ENCODE measurements at places on chromosomes 1 and 21.

- no peak for DNase-seq
Measured at GRCh38 chr1:64209221-64209620, 5.8 kb downstream of the UBE2U start.

- DNase-seq: no peak
Measured at GRCh38 chr1:207006914-207007313, 25.6 kb downstream of the C1orf116 start.

DNA sequence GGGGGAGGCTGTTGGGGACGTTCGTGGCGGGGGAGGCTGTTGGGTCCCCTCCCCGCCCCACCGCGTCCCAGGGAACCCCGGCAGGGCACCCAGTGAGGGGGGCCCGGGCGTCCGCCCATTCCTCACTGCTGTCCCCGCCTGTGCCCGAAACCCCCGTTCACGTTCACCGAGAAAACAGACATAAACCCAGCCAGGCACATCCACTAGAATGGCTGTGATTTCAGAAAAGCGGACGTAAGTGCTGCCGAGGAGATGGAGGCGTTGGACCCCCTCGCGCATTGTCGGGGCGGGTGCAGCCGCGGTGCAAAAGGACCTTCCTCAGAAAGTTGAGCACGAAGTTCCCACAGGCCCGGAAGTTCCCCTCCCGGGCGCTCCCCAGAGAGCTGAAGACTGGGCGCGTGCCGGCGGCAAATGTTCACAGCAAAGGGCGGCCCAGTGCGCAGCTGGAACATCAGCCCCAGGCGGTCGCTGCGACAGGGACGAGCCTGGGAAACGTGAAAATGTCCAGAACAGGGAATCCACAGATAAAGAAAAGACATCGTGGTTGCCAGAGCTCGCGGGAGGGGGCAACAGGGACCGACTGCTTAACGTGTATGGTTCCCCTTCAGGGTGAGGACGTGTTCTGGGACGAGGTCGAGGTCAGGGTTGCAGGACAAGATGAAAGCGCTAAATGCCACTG, 18.5 kb upstream of the SAMD11 start:
- DNase-seq: no peak

- no peak for DNase-seq
Measured at GRCh38 chr1:159961636-159962035, 7.6 kb upstream of the SLAMF9 start.

- no peak for DNase-seq
Measured at GRCh38 chr1:240055936-240056335, 35.7 kb upstream of the FMN2 start.

- no peak for DNase-seq
Measured at GRCh38 chr1:78911956-78912880, 94.3 kb downstream of the ADGRL4 start.

- no peak for DNase-seq
Measured at GRCh38 chr1:232059726-232060374, 433.3 kb downstream of the DISC1 start.

DNA sequence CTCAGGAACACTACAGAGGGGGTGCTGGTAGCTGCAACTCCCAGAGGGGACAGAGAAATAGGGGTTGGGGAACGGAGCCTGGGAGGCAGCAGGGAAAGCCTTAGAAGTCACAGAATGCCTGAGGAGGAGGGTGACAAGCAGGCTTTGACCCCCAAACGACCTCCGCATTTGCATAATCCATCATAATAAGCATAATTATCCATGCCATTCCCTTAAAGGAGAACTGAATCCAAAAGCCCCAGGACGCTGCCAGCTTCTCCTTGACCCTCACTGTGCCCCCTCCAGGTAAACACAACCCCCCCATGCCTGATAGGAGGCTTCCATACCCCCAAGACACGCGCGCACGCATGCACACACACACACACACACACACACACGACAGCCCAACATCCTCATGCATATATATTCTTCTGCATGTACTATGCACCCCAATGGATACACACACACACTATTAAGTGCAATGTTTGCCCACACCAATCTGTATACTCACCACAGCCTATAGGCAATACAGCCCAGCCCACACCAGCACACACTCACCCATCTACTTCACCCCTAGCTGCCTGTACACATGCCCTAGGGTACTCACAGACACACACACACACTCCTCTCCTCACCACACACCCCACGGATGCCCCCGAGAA, 27.8 kb downstream of the SDC3 start:
- no peak for DNase-seq

DNA sequence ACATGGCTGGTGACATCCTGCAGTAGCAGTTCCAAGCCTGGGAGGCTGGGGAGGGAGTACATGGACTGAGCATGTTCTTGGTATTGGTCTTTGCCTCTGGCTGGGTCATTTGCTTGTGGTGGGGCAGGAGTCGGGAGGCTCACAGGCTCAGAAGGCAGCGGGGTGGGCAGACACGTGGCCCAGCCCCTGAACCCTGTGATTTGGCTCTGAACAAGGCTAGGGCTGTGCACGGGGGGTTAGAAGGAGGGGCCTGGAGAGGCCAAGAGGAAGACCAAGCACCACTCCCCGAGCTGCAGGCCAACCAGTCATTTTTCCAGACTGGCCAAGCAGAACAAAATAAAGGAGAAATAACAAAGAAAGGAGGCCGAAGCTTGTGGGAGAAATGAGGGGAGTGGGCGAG, 9.7 kb upstream of the PRELP start:
- no peak for DNase-seq

GRCh38 chr1:23593042-23593521, 33.8 kb upstream of the ID3 start:
- no peak for DNase-seq

DNA sequence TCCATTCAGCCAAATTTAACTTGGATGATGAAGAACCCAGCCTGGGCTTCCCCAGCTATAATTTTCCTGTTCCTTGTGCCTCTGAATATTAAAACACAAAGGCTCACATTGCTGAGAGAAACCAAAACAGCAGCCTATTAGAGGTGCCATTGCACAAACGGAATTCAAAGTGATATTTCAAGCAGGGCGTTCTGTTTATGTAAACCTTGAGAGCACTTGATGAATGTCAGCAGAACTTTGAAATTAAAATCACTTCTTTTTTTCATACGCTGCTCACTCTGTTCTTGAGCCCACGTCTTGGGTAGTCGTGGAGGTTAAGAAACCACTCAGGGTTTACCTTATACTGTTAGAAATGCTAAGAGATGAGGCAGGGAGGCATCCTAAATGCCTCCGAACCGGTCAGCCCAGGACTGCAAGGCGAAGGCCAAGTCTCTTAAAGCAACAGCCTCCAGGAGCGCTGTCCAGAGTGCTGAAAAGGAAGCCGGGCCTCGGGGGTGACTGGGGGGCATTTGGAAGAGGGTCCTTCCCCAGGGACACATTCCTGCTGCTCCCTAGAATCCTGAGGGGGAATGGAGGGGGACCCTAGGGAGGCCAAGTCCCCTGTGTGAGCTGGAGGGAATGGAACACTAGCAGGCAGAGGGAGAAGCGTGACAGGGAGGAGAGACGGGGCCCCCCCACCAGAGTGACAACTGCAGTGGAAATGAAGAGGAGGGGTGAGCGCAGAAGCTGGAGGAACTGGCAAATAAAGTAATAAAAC, 154.8 kb upstream of the VAMP3 start:
- no peak for DNase-seq

GRCh38 chr21:40923407-40923806, 76.4 kb upstream of the DSCAM start:
- no peak for DNase-seq

DNA sequence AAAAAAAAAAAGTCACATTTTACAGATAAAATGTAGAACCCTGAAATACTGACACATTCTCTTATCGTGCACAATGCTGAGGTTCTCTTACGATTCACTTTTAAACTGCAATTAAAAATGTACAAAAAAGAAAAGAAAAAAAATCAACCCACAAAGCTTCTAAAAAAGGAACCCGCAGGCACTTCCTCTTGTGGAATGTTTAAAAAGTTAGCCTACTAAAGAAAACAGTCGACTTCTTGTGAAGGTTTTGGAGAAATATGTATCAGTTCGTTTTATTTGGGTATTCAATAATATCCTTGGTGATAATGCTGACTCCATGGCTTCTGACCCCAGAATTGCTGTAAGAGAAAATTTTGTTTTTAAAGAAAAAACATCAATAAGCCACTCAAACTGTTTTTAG, 10.2 kb downstream of the HNRNPU start:
- DNase-seq: no peak

DNA sequence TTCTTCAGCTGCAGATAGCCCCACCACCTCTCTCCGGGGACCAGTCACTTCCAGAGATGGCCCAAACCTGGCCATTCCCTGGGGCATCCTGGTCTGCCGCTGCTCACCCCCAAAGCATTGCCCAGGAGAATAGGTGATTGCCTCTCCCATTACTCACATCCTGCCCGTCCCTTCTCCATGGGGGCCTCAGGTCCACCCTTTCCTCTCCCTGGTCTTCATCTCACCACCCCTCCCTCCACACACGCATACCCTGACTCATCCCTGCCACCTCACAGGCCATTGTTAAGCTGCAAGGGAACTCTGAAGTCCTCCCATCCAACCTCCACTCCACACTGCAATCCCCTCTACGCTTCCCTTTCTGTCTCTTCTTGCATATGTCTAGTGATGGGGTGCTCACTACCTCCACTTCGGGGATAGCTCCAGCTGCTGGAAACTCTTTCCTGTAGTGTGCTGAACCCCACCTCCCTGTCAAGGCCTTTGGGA, at the start of gene PLEKHG5:
Gene PLEKHG5 (minus strand): TSS at position 188 of the 483 bp plus-strand sequence. CDS start 14,096 bp downstream, outside the sequence.
- no peak for DNase-seq

GRCh38 chr1:14120895-14121294, 420.9 kb downstream of the PRDM2 start:
- DNase-seq: no peak

GRCh38 chr1:160637821-160638539, 8.9 kb downstream of the SLAMF1 start:
- DNase-seq: no peak

GRCh38 chr1:902802-903201, 20.9 kb upstream of the SAMD11 start:
- DNase-seq: no peak

DNA sequence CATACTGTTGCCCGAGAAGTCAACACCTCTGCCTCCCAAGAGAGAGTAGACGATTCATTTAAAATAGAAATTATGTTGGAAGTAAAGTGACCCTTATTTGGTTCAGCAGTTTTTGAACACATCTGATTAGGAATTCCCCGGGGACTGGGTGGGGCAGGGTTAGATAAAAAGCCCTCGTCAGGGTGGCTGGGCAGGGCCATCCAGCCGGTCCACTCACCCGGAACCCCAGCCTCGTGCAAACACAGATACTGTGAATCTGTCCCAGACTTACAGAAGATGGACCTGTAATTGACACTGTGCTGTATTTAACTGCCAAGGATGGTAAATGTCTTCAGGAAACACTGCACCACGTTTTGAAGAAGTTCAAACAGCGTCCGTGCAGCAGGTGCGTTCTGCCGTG, 63.7 kb downstream of the PRDM16 start:
- no peak for DNase-seq

DNA sequence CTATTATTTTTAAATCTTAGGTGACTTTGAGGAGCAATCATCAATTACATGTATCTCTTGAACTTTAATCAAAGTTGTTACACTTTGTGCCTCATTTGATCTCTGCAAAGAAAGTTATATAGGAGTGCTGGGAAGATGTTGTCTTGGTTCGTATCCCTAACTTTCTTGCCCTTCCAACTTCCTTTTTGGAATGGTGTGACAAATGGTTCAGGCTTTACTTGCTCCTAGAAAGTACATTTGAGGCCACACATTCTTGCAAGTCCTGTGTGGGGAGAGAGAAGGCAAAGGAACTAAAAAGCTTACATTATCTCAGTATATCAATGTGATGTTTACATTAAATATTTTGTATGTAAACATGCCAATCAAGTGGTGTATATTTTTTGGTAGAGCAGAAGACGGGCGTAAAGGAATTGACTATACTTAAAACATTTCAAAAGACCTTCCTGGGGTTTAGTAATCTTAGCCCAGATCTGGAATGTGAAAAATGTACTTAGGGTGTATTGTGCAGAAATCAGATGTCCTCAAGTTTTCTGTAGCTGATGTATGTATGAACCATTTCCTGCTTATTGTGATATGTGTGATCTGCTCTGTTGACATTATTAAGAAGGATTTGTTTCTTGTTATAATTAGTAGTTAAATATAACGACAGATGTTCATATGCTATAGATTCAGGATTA, 59.2 kb downstream of the USP25 start:
- no peak for DNase-seq

DNA sequence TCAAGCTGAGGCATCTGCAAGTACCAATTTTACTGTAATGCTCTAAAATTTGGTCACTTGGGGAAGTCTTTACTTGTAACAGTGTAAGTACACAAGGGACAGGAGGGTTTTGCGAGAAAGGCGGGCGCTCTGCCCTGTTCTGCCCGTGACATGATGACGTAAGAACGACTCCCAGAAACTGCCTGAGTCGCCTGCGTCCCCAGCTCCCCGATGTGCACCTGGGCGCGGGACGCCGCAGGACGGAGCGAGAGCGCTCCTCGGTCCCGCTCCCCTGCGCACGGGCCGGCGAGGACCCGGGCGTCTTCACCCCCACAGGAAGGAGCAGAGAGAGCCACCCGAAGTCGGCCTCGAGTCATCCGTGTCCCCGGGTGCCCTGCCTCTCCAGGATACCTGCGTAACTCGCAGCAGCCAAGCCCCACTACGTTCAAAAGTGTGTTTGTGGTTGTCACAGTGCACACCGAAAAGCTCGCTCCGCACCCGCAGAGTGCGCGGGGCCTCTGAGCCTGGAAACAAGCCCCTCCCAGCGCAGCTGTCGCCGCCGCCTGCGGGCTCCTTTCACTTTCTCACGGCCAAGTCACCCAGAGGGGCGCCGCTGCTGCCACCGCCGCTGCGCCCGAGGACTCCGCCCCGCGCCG, 3.3 kb upstream of the ZBTB18 start:
- DNase-seq: no peak

- DNase-seq: no peak
Measured at GRCh38 chr1:223667484-223668182, 2.1 kb upstream of the CAPN8 start.

DNA sequence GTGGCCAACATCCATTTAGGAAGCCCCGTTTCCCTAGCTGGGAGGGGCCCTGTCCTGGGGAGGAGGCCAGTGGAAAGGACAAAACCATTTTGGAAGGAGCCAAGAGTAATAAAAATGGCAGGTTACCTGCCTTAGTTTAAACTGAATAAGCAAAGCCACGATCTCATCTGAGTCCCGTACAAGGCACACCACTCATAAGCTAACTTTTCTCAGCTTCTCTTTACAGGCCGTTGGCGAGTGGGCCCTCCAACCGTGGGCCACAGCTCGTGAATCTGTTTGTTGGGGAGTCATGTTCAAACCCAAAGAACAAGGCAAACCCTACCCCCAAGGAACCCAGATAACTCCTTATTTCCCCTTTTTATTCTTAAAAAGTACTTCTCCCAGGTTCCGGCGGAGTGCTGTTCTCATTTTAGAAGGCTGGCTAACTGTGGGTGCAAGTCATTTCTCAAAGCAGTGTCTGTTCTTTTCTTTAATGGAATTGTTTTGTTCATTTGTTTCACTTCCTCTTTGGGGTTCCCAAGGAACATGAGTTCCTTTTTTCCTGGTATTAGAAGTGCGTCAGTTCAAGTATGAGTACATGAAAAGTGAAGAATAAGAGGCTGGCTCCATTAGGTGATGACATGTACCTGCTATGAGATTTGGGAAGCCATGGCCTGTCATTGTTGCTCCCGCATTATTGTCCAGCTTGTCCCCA, 89.0 kb downstream of the PSMG1 start:
- no peak for DNase-seq

Measured in NCI-H446 treated with DMSO at 0.1 percent for 48 hours (cell line).